ENCODE measurements at places on chromosomes 5 and 9.
A peak's percentile ranks its signal among the peaks of the same experiment; 100 is the strongest.

DNA sequence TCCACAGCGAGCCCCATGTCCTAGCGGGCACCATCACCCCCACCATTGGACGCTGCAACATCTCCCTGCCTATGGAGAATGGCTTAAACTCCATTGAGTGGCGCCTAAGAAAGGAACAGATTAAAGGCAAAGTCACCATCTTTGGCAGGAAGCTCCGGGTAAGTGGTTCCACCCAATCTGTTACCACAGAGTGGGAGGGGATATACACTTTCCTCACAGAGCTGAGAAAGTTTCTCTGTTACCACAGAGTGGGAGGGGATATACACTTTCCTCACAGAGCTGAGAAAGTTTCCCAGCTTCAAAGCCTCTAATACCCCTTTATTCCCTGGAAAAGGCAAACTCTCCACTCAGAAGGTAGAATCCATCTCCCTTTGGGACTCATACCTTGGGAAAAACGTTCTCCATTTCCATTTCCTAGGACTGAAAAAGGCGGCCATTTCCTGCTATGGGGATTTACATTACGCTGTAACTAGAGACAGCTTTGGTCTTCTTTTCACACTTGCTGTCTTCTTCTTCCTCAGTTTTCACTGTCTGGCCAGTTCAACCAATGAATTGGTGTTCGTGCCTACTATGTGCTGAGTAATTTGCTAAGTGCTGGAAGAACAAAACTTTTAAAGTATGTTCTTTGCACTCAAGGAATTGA is 63.4 kb upstream of the WWC1 start:
- DNase-seq = no peak

- DNase-seq = no peak
Observed at GRCh38 chr5:167982-168660, 23.2 kb upstream of the LRRC14B start.

DNA sequence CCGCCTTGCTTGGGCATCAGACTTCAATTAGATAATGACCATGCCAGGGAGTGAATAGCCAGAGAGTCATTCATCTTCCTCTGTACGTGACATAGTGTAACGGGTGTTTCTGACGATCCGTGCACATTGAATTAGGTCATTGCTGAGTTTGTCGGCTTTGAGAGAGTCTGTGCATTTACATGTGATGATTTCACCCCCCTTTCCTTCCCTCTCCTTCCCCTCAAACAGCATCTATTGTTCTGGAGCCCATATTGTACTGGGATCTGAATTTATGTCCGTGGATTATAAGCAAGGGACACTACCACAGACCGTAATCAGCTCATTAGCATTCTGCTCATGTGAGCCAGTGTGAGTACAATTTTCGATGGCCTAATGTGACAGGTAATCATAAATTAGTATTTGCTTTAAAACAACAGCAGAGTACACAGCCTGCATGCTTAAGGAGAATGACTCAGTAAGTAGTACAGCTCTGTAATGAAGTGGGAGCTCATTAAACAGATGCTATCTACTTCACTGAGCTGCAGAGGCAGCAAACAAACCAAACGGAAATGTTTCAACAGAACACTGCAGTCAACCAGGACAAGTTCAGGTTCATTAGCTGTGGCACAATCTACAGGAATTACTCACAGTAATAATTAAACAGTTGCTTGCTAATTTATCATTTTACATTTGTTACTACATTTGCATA is 302.1 kb downstream of the CSNK1G3 start:
- peak; percentile 31 for DNase-seq

DNA sequence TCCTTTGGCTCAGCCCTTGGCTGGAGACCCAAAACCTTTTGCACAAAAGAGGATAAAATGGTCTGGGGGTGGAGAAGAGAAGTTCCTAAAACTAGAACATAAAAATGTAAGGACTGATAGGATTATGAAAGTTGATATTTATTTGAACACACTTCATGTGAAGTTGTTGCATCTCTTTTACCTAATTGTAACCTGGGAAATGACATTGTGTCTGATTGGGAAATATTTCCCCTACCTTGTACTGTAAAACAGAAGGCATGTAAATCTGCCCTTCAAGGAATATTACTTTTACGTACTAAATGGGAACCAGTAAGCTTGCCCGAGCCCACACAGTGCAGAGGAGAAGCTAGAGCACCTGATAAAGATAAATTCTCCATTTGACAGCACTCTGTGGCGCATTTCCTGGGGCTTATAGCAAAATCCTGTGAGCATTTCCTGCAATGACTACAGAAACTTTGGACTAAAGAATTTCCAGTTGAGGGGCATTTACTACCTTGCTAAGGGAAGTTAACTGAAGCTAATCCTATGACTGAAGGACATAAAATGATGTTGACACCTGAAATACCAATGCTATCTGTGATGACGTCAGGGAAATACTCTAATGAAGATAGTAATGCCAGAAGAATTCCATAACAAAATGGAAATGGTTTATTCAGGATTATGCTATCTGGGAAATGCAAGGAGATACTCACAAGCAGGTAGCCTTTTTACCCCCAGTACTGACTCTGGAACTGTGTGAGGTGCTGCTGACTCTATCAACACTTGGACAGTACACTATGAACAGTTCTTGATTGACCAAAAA is 78.3 kb upstream of the LIFR start:
- no peak for DNase-seq

DNA sequence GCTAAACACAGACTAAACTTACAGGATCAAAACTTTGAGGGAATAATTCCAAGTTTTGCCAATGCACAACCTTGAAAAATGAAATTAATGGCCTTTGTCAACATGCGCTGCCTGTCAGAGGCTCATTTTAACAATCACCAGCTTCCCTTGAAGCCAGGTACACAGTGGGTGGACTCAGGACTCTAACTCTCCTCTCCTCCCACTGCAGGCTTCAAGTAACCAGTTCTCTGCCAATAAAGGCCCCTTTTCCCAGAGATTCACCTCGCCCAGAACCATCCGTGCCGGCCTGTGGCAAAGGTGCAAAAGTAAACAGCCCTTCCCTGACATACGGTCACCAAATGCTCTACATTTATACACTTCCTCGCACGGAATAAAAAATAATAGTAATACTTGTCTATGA is 18.4 kb upstream of the FBP2 start:
- DNase-seq = no peak

DNA sequence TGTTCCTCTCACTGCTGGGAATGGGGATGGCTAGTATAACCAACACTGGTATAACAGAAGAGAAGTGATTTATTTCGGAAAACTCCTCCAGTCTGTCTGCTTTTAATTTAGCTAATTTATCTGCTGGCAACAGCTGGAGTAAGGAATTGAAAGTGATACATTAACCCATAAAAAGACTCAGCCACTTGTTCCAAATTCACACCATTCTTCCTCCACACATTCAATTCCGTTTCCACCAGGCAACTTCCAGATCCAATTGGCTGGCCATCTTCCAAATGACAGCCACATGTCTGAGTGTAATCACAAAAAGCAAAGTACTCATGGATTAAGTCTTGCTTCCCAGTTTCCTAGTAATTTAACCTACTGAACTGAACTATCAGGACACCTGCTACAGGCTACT is 77.1 kb upstream of the RETREG1 start:
- DNase-seq = no peak

- DNase-seq = no peak
Observed at GRCh38 chr5:143691945-143692290, 120.0 kb upstream of the HMHB1 start.

DNA sequence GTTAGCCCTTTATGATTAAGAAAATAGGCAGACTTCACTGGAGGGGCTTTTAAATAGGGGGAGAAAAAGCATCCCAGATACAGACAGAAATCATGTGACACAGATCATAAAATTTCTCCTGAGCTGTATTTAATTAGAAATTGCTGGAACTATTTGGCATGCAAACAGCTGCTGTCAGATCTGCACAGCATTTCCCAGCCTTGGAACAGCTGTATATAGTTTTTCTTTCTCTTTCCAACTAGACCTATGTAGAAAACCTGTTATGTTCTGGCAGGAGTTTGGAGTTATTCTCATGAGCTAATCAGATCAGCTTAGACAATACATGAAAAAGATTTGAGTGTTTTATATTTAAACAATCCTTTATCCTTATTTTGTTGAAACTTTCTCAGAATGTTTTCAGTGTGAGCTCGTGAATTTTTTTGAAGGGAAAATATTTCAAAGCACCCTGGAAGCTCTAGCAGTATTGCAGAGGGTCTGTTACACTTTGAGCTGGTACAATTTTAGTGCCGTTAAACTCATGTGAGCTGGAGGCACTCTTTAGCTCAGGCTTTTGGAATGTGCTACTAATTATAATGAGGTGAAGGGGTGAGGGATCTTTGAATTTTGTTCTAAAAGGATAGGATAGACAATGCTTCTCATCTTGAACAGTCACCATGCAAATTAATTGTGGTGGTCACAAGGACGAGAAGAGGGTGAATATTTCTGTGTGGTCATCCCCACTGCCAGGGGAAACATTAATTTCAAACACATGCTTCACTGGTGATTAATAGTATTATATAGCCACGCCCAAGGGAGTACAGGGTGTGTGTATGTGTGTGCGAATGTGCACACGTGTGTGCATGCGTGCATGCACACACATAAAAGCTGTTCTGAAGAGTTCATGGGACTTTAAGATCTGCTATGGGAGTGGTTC is 239.4 kb upstream of the FBXL7 start:
- no peak for DNase-seq

DNA sequence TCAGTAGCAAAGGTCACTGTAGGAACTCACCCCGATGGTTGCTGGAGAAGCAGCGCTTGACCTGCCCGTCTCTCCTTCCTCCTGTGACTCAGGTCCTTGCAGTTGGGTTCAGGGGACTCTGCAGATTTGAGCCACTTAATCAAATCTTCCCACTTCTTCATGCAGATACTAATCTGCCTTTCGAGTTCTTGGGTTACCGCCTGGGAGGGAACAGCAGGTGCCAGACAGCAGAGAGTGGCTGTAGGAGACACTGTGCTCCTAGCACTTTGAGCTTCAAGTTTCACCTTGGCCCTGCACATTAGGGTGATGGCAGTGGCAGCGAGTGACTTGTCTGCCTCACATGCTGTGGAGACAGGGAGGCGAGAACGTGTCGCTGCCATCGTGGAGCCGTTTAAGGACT is 478.3 kb downstream of the PSAT1 start:
- no peak for DNase-seq

DNA sequence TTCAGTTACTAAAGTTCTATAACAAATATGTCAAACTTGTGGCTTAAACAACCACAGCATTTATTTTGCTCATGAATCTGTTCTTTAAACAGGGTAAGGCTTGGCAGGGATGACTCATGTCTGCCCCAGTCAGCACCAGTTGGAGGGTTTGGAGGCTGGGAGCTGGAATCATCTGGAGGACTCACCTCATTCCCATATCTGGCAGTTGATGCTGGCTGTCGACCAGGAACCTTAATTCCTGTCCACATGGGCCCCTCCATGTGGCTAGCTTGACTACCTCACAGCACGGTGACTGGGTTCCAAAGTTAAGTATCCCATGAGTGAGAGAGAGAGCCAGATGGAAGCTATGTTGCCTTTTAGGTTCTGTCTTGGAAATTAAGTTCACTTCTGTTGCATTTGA is 13.8 kb upstream of the CCL28 start:
- no peak for DNase-seq

GRCh38 chr5:73238873-73239272 is 65.9 kb downstream of the TMEM174 start:
- DNase-seq = no peak

- no peak for DNase-seq
Observed at GRCh38 chr5:68922172-68922987, 171.4 kb upstream of the SLC30A5 start.

DNA sequence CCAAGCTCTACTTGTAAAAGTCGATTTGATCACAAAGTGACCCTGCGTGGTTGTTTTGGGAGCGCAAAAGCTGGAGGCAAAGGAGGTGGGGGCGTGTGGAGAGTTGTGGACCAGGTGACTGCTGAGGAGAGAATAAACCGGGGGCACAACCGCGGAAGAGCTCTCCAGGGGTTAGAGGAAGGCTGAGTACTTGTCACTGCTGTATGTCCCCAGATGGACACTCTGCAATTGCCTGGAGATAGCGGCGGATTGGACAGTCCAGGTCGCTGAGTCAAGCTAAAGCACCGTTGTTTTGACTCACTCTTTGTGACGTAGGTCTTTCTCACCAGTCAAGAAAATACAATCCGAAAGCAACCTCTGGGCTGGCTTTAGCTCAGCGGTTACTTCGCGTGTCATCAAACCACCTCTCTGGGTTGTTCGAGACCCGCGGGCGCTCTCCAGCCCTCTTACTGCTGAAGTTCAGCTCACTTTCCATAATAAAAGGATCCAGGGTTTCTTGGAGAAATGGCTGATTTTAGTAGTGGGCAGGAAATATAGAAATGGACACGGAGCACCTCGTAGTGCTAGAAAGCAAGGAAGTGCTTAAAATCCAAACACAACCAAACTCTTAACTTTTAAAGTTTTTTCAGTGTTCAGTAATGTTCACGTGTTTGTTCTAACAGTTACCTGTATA is 25.7 kb downstream of the ZMAT2 start:
- no peak for DNase-seq

GRCh38 chr9:13555516-13555915 is 276.0 kb upstream of the MPDZ start:
- DNase-seq = no peak

- no peak for DNase-seq
Observed at GRCh38 chr5:51389288-51389576, 6.0 kb downstream of the ISL1 start.

DNA sequence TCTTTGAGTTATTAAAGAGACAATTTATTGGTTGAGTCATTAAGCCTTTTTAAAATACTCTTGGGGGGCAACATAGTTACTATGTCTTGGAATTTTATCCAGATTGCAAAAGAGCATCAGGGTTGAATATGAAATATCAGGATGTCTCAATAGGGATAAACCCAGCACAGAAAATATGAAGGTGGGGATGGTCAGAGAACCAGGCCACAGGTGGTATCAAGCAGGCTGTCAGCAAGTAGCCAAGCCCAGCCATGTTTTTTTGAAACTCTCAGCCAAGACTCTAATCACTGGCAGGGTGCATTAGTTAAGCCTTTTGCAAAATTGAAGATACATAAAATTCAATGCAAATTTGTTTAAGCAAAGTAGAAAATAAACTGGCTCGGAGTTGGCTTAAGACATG is 468.9 kb downstream of the DTWD2 start:
- no peak for DNase-seq

- DNase-seq = no peak
Observed at GRCh38 chr9:3495855-3496254, 29.9 kb downstream of the RFX3 start.

DNA sequence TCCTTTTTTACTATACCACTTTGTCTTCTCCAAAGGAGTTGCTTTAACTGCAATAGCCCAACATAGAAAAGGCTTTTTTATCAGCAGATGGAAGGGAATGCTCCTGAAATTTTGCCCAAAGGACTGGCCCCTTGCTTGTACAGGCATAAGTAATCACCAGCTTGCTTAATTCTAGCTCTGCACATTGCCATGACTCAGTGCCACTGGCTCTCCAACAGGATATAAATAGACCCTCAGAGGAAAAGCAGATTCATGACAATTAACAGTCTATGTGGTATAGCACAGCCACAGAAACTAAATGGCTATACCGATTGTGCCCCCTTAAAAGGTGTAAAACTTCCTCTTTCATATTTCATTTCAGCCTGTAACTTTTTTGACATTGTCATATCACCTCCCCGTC is 227.0 kb downstream of the ZNF608 start:
- no peak for DNase-seq

Data from hippocampal formation (tissue), 2 donors.